Epithelial cell of proximal tubule (primary cell): ENCODE measurements at places on chromosomes 5 and 9. TPM values are rescaled to one million over a fixed set of nuclear protein-coding genes. Genes with fewer than 3 reads are reported as not detected.

- DNase-seq: no peak
Measured at GRCh38 chr9:134413890-134414623, 87.8 kb downstream of the RXRA start.

GRCh38 chr5:149372076-149372795 is 6.9 kb downstream of the IL17B start:
- no peak for DNase-seq

GRCh38 chr5:22699319-22699718 is 153.8 kb downstream of the CDH12 start:
- DNase-seq: no peak

GRCh38 chr5:64183956-64184355 is 18.3 kb downstream of the RNF180 start:
- no peak for DNase-seq

- DNase-seq: no peak
Measured at GRCh38 chr9:134689321-134690181, 47.9 kb downstream of the COL5A1 start.

DNA sequence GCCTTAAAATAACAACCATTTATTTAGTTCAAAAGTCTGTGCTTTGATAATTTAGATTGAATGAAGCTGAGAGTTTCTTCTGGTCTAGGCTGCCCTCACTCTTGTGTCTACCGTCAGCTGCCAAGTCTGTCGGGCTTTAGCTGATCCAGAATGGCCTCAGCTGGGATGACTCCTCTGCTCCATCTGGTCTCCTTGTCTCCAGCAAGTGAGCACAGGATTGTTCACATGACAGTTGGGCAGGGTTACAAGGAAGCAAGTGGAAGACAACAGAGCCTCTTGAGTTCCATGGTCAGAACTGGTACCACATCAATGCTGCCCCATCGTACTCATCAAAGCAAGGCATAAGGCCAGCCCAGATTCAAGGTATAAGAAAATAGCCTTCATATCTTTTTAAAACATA is 9.0 kb downstream of the HTR1A start:
- no peak for DNase-seq

GRCh38 chr9:113951032-113951372 is 74.9 kb downstream of the ZNF618 start:
- no peak for DNase-seq

DNA sequence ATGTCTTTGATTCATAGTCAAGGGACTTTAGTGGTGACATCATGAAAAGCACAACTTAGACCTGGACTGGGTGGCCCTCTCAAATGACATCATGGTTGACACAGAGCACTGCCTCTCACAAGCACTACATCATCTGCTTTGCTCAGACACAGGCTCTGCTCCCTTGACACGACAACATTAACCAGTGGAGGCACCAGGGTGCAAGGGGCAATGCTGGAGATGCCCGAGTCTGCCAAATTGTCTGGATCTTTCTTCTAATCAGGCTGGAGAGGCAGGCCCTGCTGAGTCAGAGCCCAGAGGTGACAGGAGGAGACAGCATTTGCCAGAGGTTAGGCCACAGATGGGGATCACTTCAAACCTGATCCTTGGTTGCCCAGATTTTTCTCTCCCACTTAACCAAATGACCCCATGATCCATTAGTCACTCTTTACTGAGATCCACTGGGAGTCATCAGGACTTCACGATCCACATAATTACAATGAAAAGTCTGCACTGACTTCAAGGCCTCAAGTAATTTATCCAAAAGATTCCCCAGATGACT is 174.4 kb downstream of the SLIT3 start:
- DNase-seq: no peak

- no peak for DNase-seq
Measured at GRCh38 chr9:128144239-128145181, 4.7 kb upstream of the LCN2 start.

GRCh38 chr5:88238732-88239131 is 29.9 kb downstream of the TMEM161B start:
- no peak for DNase-seq

DNA sequence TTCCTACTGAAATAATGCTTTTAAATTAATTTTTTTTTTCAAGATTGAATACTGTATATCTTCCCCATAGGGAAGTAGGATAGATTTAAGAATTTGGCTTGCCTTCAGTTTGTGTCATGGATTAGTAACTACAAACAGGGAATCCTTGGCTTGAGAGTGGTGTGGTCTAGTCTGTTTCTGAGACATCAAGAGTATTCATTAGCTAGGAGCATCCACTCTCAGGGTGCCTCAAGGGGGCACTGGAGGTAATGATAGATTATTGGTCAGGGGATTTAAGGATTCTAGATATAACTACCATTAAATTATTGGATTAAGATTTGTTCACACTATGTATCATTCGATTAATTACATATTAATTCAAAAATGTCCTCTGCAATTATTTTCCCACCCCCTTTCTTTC is 91.8 kb upstream of the TXNDC8 start:
- no peak for DNase-seq

- no peak for DNase-seq
Measured at GRCh38 chr9:98504298-98505282, 204.1 kb downstream of the GABBR2 start.

DNA sequence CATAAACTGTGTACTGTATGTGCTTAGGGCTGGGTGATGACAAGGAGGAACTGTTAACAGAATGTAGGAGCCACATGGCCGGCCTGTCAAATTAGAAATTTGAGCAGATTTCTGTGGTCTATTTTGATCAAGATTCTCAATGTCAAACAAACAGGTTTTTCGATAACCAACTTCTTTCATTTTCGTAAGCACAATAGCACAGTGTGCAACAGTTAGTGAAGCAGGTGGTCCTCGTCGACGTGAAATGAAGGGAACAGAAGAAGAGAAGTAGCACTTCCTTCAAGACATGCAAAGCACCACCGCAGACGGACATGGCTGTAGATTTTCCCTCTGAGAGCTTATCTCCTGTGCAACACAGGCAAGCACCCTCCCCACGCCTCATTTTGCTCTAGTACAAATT is 252.1 kb downstream of the CRB2 start:
- no peak for DNase-seq

DNA sequence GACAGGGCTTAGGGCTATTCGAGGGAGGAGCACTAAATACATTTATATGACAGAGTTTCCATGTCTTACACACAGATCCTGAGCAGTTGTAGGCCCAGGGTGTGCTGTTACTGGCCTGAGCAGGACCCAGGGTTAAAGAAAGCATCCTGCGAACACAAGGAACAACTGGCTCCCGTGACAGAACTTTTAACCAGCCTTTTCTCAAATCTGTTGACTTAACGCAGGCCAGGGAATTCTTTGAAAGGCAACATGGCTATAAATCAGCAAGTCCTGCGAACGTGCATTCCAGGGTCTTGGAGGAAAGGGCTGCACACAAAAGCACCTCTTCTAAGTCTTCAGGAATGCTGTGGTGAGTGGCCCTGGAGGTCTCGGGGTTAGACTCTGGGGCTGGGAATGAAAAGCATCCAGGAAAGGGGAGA is 45.2 kb upstream of the ANKRD55 start:
- peak; percentile 90 for DNase-seq

DNA sequence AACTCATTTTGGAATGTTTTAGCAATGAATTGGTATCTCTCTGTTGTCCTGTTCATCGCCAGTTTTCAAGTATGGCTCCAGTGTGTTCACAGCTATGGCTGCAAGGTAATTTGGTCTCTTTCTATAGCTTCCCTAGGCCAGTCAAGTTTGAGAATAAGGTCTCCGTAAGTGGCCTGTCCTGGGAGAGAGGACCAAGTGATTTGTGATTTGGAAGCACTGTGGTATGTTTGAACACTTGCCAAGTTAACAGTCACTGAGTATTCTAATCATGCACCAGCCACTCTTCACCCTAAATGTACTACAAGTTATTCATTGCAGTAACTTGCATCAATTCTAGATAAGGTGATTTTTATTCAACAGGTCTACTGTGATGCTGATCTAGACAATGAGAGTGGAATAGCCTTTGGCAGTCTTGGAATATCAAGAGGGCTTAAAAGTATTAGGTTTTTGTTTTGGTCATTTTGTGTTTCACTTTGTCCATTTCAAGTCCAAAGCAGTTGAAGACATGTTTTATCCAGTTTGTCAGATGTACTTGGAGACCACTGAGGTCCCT is 41.1 kb downstream of the G3BP1 start:
- DNase-seq: no peak

DNA sequence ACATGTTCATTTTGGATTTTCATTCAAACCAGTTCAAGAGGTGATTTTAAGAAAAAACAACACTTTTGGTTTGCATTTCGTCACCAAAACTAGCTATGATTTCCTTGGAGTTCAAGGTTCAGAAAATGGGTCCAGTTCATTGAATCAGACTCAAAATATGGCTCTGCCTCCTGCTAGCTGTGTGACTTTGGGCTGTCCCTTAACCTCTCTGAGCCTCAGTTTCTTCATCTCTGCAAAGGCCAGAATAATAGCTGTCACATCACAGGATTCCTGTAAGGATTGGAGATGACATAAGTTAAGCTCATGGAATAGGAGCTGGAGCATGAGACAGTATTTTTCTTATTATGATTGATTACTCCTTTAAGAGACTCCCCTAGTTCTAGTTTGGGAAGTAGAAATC is 147.8 kb upstream of the SMIM23 start:
- no peak for DNase-seq

DNA sequence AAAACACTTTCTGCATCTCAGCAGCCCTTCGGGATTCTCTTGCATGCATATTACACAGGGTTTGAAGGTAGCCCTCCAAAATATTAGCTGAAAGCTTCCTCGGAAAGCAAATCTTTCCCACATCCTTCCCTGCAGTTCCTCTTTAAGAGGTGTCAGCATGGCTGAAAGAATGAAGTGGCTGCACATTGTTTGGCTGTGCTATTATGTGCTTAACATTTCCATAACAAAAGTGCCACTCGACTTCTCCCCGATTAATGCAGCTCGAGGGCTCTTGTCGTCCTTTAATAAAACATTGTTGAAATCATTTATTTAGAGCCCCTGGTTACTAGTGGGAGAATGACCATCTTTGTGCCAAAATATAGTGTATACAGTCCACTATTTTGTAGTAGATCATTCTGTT is 6.5 kb downstream of the GAS1 start:
- no peak for DNase-seq

GRCh38 chr5:122183098-122183787 is 53.9 kb downstream of the ZNF474 start:
- peak; percentile 78 for DNase-seq

GRCh38 chr9:4690144-4690543 is 10.8 kb downstream of the CDC37L1 start:
- no peak for DNase-seq

- DNase-seq: no peak
Measured at GRCh38 chr5:82295144-82295543, 17.0 kb upstream of the RPS23 start.

DNA sequence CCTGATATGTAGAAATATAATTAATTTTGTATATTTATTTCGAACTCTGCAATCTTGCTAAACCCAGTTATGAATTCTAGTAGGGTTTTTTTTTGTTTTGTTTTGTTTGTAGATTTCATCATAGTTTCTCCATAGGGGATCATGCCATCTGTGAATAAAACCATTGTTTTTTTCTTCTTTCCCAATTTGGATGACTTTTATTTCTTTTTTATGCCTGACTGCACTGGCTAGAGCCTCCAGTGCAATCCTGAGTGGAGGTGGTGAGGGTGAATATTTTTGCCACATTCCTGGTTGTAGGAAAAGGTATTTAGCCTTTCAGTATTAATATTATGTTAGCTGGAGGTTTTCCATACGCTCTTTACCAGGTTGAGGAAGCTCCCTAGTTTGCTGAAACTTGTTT is 70.0 kb upstream of the GFPT2 start:
- no peak for DNase-seq

GRCh38 chr9:19154135-19154612 is 26.9 kb upstream of the PLIN2 start:
- DNase-seq: peak; percentile 91

The PCDHA12 gene
- not detected in 2 replicates for total RNA-seq

The MEGF9 gene
- 9.9 and 11.1 TPM in 2 replicates for total RNA-seq

The NUTM2F gene
- total RNA-seq: not detected in 2 replicates

The FBXO10 gene
- 2.9 and 4.9 TPM in 2 replicates for total RNA-seq

The PCDHGA3 gene
- total RNA-seq: 0.36 and 0.52 TPM in 2 replicates

The GNAQ gene
- 19.0 and 20.6 TPM in 2 replicates for total RNA-seq

The NR5A1 gene
- total RNA-seq: not detected in 2 replicates

The TNFSF15 gene
- 0.81 and 0.87 TPM in 2 replicates for total RNA-seq
